IMR-90 (cell line): ENCODE measurements at places on chromosomes 12 and 14.
A peak's percentile ranks its signal among the peaks of the same experiment; 100 is the strongest.

DNA sequence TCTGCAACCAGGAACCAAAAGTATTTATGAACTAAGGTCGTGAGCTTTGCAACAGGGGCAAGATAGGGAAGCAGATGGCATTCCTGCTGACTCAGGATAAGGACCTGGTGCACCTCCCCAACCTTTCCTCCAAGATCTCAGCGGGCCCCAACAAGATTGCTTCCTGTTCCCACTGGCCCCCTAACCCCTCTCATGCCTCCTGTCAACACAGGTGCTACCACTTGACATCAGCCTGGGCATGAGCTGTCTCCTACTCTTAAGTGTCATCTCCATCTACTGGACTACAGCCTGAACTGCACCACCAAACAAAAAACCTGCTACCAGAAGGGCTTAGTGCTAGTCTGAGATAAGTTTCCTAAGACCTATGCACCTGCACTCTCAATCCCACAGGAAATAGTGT is 32.7 kb downstream of the MED6 start:
- peak; percentile 39 for DNase-seq

DNA sequence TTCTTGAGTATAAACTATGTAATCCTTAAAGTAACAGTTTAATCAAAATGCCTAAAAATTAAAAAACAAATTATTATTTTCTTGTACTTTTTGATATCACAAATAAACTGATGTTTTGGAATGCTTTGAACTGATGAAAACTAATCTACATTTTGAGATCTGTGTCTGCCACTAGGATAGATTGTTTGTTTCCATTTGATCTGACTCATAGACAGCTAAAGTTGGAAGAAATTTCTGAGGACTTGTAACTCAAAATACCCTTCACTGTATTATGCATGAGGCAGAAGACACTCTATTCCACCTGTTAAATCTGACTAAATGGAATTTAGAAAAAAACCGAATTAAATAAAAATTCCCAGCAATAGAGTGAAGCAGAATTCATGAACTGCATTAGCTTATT is 1400.0 kb upstream of the FLRT2 start:
- DNase-seq = peak; percentile 7

DNA sequence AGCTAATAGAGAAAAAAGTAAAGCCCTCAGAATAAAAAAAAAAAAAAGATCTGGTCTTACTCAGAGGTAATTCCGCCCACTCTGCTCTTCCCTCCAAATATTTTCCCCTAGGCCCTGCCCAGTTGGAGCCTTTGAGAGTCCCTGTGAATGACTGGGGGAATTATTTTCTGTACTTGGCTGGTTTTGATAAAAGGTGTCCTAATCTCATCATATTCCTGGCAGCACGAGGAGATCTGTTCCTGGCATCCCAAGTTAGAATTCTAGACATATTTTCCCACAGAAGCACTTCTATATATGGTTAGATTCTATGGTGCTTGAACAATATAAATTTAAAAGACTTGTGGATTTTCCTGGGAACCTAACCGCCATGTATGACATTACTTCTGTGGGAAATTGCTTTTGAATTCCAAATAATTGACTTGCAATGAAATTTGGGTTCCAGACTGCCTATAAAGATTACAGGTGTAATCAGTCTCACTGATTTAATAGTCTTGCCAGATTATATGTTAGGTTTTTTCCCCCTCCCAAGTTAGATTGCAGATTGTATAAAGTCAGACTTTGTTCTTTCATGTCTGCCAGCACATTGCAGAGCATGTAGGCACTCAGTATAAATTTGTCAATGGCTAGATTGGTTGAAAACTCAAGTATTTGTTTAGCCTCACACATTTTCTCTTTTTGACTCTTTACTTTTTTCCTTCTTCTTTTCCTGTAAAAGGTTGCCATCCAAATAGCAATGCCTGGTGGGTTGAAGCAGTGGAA is 12.3 kb downstream of the GPX2 start:
- peak; percentile 33 for DNase-seq

- DNase-seq = peak; percentile 65
Observed at GRCh38 chr12:24561411-24561871, 387.5 kb downstream of the BCAT1 start.

- no peak for DNase-seq
Observed at GRCh38 chr12:123948796-123949769, 23.5 kb downstream of the CCDC92 start.

DNA sequence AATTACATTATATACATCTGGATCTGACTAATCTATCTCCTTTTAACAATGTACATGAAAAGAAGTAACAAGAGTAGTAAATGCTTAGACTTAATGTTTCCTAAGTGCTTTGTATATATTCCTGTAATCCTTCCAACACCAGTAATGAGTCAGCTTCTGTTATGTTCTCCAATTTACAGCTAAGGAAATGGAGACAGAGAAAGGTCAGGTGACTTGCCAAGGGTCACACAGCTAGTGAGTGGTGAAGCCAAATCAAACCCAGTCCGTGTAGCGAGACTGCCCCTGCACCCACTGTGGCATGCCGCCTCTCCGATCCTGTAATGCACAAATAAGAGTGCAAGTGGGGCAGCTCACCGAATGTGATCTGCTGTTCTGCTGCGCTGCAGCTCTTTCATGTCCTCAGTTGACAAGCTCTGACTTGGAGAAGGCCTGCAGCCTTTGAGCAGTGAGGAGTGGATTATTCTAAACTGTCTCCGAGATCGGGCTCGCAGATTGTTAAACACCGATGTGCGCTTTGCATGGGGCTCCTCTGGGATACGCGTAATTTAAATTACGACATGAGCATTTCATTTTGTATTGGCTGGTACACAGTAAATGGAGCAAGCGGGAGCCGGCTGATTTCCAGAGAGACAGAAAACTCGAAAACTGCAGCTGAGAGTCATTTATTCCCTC is 65.1 kb upstream of the KTN1 start:
- peak; percentile 87 for DNase-seq

- DNase-seq = no peak
Observed at GRCh38 chr14:24182110-24182882, 6.3 kb downstream of the IPO4 start.

- DNase-seq = no peak
Observed at GRCh38 chr12:56529656-56530055, 8.0 kb downstream of the RBMS2 start.

- DNase-seq = peak; percentile 46
Observed at GRCh38 chr12:85829391-85829790, 6.8 kb downstream of the RASSF9 start.

DNA sequence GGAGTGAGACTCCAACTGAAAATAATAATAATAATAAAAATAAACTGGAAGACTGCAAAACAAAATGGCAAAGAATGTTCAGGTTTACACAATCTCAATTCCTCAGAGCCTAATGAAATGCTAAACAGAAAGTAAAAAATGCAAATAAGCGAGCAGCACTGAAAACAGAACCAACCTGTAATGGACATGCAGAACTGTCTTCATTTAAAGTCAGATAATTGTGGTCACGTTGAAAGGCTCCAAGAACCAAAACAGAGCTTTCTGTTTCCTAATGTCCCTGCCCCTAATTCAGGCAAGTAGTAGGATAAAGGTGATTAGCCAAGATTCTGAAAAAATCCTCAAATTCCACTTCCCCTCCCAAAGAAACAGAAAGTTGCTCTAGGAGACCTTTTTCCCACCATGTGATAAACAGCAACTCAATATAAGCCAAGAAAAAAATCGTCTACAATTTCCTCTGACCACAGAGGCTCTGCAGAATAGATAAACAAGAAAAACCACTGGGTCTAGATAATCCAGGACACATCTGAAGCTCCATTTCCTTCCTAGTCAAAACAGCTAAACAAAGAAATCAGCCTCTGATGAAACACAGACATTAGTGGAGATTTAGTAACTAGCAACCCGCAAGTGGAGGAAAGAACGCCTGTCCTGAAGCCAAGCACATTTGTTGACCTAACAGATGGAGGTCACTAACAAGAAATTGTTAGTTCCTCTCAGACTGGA is 3.0 kb downstream of the MIS18BP1 start:
- peak; percentile 94 for DNase-seq
